ENCODE measurements at places on chromosomes 4 and X. TPM values are rescaled to one million over a fixed set of nuclear protein-coding genes. Genes with fewer than 3 reads are reported as not detected.

The COX7B gene
- 178 TPM for total RNA-seq

DNA sequence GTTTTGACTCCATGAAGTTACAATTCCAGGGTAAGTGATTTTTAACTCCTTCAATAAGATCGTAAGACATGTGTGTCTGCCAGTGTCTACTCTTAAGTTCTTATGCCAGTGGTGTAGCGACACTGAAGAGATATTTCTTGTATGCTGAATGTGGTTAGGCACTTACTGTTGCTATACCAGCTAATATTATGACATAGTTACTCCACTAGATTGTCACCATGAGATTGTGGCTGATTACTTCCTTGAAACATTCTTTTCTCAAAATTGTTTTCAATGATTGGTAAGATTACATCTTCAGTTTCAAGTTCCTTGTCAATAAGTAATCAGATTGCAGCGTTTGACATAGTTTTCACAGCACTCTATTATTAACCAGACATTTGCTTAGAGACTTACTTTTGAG, 60.6 kb upstream of the PAGE5 start:
- DNase-seq = no peak

The AMTN gene
- not detected for total RNA-seq

DNA sequence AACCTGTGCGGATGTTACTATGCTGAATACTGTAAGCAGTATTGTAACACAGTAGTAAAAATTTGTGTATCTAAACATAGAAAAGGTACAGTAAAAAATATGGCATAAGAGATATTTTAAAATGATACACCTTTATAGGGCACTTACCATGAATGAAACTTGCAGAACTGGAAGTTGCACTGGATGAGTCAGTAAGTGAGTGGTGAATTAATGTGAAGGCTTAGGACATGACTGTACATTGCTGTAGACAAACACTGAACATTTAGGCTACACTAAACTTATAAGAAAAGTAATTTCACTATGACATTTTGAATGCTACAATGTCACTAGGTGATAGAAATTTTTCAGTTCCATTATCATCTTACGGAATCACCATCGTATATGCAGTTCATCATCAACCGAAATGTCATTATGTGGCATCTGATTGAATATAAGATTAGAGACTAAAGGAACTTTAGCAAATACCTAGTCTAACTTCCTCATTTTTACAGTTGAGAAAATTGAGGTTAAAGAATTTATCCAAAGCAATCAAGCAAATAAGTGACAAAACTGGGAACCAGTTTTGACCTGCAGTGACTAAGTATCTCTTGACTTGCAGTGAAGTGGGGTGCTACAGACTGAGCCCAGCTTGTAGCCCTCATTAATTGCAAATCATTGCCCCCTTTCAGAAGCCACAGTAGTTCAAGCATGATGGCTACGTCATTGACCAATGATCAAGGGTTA, 55.3 kb downstream of the EGF start:
- DNase-seq = no peak

The RNF150 gene
- total RNA-seq = 56.5 TPM

DNA sequence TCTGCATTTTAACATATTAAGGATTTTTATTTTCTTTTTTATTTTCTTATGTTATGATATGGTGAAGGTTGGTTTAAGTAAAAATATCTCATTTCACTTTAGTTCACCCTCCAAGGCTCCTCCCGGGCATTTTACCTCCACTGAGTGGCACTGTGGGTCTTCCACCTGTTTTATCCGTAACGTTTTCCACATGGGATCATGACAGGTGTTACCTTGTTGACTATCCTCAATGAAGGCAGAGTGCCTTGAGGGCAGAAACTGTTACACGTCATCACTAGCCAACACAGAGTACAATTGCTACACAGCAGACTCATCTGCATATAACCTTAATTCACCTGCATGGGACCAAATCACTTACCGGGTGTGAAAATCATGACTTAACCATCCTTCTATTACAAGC, 105.8 kb downstream of the GEMIN8 start:
- no peak for DNase-seq

The PNMA3 gene
- total RNA-seq = not detected

DNA sequence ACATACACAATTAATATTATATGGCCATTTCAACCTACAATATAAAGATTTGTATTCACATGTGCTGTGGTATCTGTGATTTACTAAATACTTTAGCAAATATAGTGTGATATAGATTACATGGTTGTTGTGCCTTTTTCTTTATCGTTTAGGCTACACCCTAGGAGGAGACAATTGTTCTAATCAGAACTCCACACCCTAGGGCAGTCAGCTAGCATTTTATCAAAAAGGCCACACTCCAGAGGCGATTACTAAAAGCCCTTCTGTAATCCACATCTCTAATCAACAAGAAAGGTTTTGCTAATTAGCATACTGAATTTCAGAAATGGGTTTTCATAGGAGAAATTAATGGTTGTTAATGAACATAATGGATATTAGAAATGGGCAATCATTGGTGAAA, 319.5 kb upstream of the NOCT start:
- DNase-seq = no peak

DNA sequence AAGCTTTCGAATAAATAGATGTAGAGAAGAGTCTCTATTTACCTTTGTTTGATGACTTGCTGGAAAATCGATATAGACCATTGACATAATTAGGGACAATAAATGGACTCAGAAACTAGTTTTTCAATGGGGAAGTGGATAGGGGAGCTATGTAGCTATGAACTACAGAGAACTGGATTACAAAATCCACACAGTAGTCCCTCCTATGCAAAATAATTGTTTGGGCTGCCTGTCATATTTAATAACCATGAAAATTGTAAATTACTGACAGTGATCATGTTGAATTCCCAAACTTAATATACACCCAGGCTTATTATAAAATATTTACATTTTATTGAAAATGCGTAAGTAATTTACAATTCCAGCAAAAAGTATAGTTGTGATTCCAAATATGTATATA, 333.1 kb upstream of the FAM241A start:
- no peak for DNase-seq

The PRPS1 gene
- 27.6 TPM for total RNA-seq

The COPS4 gene
- 38.5 TPM for total RNA-seq

The FAT4 gene
- 114 TPM for total RNA-seq

DNA sequence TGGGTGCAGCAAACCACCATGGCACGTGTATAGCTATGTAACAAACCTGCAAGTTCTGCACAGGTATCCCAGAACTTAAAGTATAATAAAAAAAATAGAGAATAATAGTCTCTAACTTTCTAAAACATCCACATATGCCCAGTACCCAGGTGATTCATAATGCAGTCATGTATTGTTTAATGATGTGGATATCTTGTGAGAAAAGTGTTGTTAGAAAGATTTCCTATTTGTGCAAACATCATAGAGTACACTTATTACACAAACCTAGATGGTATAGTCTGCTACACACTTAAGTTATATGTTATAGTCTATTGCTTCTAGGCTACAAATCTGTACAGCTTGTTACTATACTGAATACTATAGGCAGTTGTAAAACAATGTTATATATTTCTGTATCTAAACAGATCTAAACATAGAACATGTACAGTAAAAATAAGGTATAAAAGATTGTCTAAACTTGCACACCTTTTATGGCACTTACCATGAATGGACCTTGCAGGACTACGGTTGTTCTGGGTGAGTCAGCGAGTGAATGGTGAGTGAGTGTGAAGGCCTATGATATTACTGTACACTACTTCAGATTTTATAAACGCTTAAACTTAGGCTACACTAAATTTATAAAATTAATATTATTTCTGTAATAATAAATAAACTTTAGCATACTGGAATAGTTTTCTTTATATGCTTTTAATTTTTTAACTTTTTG, 232.2 kb upstream of the SLIT2 start:
- DNase-seq = no peak

GRCh38 chrX:127466211-127466610, 586.0 kb downstream of the ACTRT1 start:
- DNase-seq = no peak

The WDR17 gene
- total RNA-seq = 0.67 TPM

- DNase-seq = no peak
Observed at GRCh38 chr4:148055844-148056243, 324.0 kb downstream of the ARHGAP10 start.

- DNase-seq = peak; percentile 86
Observed at GRCh38 chrX:140764401-140764919, 54.9 kb downstream of the LINC00632 start.

DNA sequence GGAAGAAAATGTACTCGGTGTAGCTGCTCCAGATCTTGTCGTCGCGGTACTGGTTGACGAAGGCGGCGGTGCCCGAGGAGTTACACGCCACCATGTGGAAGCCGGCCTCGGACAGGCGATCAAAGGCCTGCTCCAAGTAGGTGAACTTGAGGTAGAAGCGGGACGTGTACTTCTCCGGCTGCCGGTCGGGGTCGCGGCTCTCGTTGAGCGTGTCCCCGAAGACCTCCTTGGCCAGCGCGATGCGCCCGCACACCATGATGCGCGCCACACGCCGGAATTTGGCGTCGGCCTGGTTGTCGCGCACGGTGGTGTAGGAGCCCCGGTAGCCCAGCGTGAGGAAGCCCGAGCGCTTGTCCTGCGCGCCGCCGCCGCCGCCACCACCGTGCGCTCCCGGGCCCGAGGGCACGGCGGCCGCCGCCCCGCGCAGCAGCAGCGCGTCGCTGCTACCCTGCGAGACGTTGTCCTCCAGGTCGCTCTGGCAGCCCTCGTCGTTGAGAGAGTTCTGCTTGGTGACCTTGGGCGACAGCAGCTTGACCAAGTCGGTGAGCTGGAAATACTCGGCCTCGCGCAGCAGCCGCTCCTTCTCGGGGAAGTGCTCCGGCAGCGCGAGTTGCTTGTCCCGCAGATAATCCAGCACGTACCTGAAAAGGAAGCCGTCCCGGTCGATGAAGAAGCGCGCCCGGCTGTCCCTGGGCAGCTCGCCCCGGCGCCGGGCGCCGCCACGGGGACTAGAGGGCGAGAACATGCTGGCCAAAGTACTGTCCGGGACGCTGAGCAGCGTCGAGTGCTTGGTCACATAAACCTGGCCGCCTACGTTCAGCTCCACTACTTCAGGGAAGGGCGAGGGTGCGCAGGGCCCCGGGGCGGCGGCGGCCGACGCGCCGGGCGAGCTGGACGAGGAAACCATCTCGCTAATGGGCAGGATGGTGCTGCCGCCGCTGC, 775 bp downstream of the KCTD8 start:
- DNase-seq = peak; percentile 84

DNA sequence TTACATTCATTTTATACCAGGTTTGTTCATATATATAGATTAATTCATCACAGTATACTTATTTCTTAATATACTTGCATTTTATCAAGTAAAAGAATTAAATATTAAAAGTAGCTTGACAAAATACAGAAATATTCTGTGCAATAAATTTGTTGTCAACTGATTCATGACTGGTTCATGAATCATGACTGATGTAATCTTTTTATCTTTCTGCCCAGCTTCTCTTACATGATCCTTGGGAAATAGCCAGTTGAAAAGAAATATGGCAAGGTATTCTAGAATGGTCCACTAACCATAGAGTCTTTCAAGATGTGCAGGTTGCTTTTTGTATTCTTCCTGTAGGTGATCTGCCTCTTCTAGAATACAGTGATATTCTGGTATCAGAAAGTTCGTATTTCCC, 4.2 kb upstream of the CCNA2 start:
- DNase-seq = no peak

The AVPR2 gene
- not detected for total RNA-seq

The CLIC2 gene
- 0.99 TPM for total RNA-seq

The PNCK gene
- total RNA-seq = 5.1 TPM

DNA sequence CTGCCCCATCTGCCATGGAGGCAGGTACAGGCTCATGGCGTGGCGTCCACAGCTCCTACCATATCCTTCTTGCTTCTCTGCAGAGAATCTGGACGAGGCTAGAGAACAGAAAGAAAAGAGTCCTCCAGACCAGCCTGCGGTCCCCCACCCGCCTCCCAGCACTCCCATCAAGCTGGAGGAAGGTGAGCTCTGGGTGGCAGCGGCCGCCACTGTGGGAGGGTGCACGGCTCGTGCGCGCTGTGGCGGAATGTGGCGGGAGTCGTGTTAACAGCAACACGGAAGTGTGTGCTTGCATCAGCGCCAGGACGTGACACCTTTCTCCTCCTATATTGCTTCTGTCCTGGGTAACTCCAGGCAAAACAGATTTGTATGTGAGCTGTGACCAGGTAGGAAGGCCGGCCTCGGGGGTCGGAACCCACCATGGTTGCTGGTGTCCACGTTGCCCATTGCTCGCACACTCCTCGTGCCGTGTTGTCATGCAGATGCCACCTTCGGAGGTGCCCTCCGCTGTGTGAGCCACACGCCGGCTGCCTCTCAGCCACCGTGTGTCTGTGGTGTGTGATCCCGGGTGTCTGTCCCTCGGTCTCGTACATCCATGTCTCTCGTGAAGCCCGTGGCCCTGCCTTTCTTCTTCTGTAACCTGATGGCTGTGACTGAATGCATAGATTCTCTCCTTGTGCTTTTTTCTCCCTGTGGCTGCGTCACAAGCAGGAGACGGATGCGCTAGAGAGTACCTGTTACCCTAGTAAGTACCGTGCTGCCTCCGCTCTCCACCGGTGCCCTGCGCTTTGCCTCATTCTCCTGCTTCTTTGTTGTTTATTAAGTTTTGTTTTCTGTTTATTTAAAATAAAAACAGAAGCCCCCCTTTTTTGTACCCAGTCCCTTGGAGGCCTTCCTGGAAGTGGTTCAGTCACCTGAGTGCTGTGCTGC, 37.0 kb downstream of the NOP14 start:
- DNase-seq = no peak

- DNase-seq = peak; percentile 64
Observed at GRCh38 chrX:150759568-150760416, 66.6 kb downstream of the MTMR1 start.

- no peak for DNase-seq
Observed at GRCh38 chrX:4661771-4662170, 948.3 kb upstream of the PRKX start.

DNA sequence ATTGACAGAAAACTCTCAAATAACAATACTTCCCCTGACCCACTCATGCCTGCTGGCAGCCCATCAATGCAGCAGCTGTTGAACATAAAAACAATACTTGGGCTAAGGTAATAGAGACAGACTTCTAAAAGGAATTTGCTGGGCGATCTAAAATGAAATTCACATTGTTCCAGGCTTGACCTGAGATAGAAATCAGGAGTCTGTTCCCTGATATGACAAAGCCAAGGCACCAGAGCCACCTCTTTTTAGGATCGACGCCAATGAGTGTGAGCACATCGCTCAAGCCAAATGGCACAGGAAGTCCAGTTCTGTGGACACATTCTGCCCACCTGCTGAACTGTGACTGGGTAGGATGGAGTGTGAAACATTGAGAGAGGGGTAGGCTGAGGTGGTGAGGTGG, 4.9 kb downstream of the SEPTIN11 start:
- no peak for DNase-seq

GRCh38 chr4:106694232-106694631, 325.7 kb upstream of the GIMD1 start:
- DNase-seq = no peak

GRCh38 chrX:150038315-150038714, 100.0 kb upstream of the EOLA2 start:
- no peak for DNase-seq

DNA sequence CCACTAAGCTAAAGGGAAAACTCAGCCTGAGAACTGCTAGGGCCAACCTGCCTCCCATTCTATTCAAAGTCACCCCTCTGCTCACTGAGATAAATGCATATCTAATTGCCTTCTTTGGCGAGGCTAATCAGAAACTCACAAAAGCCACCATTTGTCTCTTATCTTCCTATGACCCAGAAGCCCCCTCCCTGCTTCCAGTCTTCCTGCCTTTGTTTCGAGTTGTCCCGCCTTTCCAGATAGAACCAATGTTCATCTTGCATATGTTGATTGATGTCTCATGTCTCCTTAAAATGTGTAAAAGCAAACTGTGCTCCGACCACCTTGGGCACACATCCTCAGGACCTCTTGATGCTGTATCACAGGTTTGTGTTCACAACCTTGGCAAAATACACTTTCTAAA, 459.8 kb downstream of the FSTL5 start:
- DNase-seq = no peak

- no peak for DNase-seq
Observed at GRCh38 chrX:118727686-118728339, 407 bp downstream of the IL13RA1 start.

Data from osteocyte (in vitro differentiated cells).